CD4-positive, alpha-beta T cell treated with Interleukin-10 for 1 hour (primary cell): ENCODE measurements at places on chromosomes 7 and 10.

- no peak for DNase-seq
Observed at GRCh38 chr10:17212802-17213221, 11.3 kb upstream of the TRDMT1 start.

GRCh38 chr10:46308113-46308415 lies 21.3 kb downstream of the ANTXRL start:
- no peak for DNase-seq

- DNase-seq, result no peak
Observed at GRCh38 chr7:90173127-90173844, 19.0 kb downstream of the STEAP1 start.

DNA sequence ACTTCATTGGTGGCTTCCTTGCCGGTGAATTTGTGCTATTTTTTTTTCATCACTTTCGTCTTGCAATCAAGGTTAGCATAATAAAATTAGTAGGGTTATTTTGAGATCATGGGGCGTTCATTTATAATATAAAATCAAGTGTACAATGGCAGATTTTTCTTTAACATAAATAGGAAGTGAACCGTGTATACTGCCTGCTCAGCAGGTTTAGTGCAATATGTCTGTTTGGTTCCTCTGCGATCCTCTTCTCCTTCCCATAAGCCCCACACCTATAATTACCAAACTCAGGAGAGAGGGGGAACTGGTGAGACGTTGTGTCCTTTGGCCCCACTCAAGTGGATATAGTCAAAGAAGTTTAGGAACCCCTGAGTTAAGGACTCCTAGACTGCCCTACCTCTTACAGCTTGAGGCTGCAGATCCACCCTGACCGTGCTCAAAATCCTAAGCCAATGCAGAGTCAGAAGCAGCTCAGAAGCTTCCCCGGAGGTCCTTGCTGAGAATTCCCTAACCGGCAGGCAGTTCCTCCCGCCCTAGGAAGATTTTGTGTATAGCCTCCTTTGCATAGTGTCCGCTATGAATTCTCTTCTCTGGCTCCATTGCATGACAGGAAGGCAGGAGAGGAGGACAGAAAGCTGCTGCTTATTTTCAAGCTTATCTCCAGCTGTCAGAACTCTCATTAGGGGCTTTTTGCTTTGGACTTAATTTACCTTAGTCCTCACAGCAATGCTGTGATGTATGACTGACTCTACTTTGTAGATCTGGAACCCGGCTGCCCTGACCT lies 41.5 kb downstream of the PYROXD2 start:
- no peak for DNase-seq

- DNase-seq, result no peak
Observed at GRCh38 chr7:29084832-29085231, 61.5 kb downstream of the CPVL start.

GRCh38 chr10:5528989-5529701 lies 4.4 kb downstream of the CALML3 start:
- no peak for DNase-seq

DNA sequence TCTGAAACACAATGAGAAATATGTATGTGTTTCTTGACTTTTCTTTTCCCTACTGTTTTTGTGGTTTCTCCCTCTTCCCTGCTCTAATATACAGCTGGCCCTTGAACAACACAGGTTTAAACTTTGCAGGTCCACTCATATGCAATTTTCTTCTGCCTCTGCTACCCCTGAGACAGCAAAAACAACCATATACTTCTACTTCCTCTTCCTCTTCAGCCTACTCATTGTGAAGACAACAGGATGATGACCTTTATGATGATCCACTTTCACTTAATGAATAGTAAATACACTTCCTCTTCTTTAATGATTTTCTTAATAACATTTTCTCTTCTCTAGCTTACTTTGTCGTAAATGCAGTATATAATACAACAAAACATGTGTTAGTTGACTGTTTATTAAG lies 35.0 kb upstream of the DGKB start:
- no peak for DNase-seq

DNA sequence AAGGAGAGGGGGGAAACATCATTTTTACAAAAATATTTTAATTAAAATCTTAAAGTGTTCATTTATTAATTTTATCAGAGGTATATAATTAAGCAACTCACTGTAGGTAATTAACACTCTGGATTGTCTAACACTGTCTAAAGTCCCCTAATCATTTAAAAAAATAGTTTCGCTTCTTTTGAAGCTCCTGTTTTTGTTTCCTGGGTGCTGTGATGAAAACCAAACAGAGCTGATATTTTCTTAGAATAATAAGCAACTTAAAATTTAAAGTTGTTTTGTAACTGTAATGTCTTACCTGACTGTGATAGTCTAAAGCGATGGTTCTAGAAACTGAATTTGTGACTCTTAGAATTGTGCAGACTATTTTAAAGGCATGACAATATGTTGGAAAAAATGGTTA lies 961.0 kb downstream of the GATA3 start:
- peak; percentile 42 for DNase-seq

GRCh38 chr7:14432924-14433323 lies 443.5 kb upstream of the ETV1 start:
- no peak for DNase-seq

GRCh38 chr10:103277713-103278536 lies 987 bp downstream of the INA start:
- DNase-seq, result no peak

DNA sequence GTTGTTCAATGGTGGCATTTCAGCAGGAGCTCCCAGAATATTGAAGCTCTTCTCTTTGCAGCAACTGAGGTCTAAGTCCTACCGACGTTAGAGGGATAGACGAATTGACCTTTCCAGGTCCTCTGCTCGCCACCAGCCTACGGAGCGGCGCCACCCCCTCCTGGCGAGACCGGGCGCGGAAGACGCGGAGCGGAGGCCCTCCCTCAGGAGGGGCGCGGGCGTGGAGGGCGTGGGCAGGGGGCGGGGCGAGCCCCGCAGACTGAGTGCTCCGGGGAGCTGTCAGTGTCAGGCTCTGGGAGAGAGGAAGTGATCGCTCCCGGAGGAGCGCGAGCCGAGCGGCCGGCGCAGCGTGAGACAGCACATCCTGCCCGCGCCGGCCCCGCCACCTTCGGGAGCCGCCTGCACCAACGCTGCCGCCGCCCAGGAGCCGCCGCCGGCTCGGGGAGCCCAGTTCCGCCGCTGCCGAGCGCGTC lies at the start of gene DYNC1I1:
DYNC1I1 (plus strand) TSS at position 257 of the 473 bp plus-strand sequence. CDS start 32,176 bp downstream, outside the sequence.
- DNase-seq, result peak; percentile 3

GRCh38 chr10:78381107-78381506 lies 347.4 kb downstream of the RPS24 start:
- no peak for DNase-seq

GRCh38 chr7:98202367-98203195 lies 8.7 kb upstream of the BHLHA15 start:
- peak; percentile 66 for DNase-seq

GRCh38 chr10:122342293-122343134 lies 32.0 kb upstream of the PLEKHA1 start:
- DNase-seq, result peak; percentile 77

DNA sequence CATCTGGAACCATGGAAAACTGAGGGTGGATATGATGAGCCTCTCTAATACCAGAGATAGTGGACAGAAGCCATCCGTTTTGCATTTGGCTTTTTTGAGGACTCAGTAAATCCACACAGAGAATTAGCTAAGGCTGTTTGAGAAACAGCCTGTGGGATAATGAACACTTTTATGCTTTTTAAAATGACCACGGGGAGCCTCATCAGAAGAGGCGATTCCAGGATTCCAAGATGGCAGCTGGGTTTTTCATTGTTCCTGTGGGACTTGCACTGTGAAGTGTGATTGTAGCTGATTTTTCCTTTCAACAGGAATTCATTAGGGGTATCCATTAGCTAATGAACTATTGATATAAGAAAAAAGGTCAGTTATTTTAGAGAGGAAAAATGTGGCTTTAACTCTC lies 353.2 kb downstream of the AUTS2 start:
- DNase-seq, result no peak

DNA sequence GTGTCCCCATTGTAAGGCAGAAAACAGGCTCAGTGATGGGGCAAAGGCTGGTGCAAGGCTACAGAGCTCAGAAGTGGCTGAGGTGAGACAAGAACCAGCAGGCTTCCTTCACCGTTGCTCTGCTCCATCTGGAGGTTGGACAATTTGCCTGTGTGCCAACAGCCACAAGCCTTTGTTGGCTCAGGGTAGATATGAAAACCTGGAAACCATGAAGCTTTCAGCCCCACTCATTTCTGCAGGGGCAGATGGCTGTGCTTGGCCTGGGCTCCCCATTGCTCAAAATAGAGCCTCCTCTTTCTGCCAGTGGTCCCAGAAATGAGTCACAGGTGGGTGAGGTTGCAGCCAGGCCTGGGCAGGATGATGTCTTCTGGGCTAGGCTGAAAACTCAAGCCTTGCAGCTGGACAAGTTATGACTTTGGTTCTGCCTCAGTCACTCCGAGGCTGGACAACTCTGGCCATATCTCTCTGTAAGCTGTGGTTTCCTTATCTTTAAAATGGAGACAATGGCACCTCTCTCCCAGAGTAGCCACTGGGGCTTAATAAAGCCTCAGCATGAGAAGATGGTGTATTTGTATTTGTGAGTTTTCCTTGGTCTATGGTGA lies 12.2 kb upstream of the ZNF273 start:
- no peak for DNase-seq

DNA sequence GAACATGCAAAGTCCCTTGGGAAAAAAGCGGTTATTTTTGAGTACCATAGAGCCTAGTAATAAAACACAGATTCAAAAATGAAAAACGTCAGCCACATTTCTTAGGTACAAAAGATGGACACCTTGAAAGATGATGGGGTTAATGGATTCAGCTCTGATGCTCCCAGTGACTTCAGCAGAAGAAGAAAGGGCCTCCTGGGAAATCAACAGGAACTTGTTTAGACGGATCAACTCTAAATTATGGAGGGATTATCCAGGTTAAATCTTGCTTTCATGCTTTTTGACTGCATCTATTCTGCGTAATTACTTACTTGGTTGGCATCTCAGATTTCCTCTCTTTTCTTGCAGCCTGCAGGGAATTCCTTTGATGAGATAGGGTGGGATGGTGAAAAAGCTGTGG lies 82.5 kb downstream of the TMEM178B start:
- DNase-seq, result no peak

- no peak for DNase-seq
Observed at GRCh38 chr7:80636709-80637108, 1.7 kb upstream of the CD36 start.

GRCh38 chr10:72980348-72980747 lies 25.7 kb upstream of the PLA2G12B start:
- no peak for DNase-seq

GRCh38 chr7:78900806-78901205 lies 552.7 kb downstream of the MAGI2 start:
- no peak for DNase-seq

GRCh38 chr7:26471306-26472075 lies 179.8 kb downstream of the SNX10 start:
- no peak for DNase-seq

GRCh38 chr7:19920705-19921104 lies 147.3 kb upstream of the TMEM196 start:
- DNase-seq, result no peak

DNA sequence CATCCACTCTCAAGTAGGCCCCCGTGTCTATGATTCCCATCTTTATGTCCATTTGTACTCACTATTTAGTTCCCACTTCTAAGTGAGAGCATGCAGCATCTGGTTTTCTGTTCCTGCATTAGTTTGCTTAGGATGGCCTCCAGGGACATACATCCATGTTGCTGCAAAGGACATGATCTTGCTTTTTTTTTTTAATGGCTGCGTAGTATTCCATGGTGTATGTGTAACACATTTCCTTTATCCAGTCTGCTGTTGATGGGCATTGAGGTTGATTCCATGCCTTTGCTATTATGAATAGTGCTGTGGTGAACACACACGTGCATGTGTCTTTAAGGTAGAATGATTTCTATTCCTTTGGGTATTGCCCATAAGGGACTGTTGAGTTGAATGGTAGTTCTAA lies 67.8 kb downstream of the SFMBT2 start:
- DNase-seq, result no peak

GRCh38 chr7:131222171-131222570 lies 105.5 kb upstream of the MKLN1 start:
- peak; percentile 6 for DNase-seq

DNA sequence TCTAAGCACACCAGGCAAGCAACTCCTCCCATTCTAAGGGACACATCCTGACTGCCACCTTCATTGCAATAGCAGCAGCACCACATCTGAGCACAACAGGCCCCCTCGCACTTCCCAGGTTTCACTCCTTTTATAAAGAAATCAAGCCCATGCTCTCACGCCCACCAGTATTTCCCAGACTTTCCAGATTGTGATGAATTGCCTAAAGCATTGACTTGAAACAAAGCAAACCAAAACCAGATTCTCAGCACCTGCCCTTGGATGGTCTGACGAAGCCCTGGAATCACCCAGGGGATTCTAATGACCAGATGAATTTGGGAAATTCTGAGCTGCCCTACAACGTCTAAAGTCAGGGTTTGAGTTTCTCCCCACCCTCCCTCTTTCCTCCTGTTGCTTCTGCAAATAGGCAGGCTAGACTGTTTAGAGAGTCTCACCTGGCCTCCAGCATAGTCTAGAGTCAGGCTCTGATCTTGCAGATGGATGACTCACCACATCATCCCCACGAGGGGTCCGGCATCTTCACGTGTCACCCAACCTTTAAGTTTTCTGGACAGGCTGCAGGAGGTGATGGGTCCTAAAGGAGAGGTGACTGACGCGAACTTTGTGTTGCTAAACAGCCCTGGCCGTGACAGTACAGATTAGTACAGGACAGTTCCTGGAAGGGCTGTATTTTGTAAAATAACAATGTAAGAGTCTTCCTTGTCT lies 198.0 kb downstream of the SKIDA1 start:
- DNase-seq, result no peak

- DNase-seq, result no peak
Observed at GRCh38 chr10:33145451-33146188, 187.6 kb upstream of the ITGB1 start.

GRCh38 chr10:13165177-13165576 lies 3.8 kb downstream of the MCM10 start:
- peak; percentile 12 for DNase-seq

DNA sequence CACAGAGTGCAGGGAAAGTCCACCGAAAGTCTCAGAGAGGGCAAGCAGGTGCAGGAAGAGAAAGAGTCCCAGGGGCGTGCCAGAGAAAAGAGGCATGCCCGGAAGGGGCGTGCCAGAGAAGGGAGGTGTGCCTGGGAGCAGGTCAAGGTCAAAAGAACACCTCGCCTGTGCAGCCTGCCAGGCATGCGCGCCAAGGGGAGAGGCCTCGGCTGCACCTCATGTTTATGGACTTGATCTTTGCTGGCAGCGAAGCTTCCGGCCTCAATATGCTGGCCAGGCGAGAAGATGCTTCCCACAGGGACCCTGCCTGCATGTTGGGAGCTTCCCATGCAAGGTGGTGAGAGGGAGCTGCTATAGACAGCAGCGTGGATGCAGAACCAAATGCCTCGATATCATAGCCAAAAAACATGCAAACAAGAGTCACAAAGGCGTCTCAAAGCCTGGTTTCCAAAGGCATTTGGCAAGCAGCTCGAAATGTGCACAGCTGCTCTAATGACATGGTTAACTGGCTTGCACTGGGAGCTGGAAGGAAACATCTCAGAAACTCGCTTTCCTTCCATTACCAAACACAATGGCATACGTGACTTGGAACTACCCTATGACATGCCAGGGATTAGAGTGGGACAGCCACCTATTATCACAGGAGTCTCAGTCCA lies 192.5 kb upstream of the PPP2R2D start:
- no peak for DNase-seq

- DNase-seq, result no peak
Observed at GRCh38 chr7:4460597-4460996, 221.5 kb upstream of the FOXK1 start.

GRCh38 chr10:4306871-4307270 lies 519.1 kb upstream of the AKR1E2 start:
- no peak for DNase-seq

GRCh38 chr7:117137868-117138267 lies 184.6 kb downstream of the ST7 start:
- DNase-seq, result no peak
